ENCODE measurements at places on chromosomes 16 and 17.

- no peak for DNase-seq
Measured at GRCh38 chr16:54657058-54657708, 273.5 kb upstream of the IRX5 start.

- DNase-seq: no peak
Measured at GRCh38 chr17:41054025-41054424, 1.0 kb downstream of the KRTAP2-2 start.

GRCh38 chr16:22315979-22316378, 18.8 kb downstream of the POLR3E start:
- DNase-seq: no peak

DNA sequence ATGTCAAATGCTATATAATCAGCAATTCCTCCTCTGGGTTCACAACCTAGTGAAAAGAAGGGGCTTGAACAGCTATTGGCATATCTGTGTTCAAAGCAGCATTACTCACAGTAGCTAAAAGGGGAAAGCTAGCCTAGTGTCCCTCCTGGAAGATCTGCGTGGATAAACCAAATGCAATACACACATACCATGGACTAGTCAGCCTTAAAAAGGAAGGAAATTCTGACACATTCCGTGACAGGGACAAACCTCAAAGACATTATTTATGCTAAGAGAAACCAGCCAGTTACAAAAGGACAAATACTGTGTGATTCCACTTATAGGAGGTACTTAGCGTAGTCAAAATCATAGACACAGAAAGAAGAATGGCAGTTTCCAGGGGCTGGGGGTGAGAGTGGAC, 90.1 kb downstream of the XYLT1 start:
- no peak for DNase-seq

DNA sequence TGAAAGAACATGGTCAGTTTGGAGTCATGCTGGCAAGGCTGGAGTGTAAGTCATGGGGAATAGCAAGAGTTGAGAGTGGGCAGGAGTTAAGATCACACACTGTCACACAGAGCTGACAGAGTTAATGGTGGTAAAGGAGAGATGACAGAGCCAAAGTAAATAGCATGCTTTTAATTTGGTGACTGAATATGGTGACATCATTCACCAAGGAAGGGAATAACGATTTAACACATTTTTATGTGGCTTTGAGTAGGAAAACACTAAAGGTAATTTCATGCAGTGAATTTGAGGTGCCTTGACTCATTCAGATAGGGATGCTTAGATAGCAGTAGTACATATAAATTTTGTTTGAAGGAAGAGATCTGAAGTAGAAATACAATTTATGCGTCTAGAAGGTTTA, 42.1 kb downstream of the SYNRG start:
- DNase-seq: no peak

- peak; percentile 46 for DNase-seq
Measured at GRCh38 chr17:27808628-27809027, 8.3 kb upstream of the NOS2 start.

DNA sequence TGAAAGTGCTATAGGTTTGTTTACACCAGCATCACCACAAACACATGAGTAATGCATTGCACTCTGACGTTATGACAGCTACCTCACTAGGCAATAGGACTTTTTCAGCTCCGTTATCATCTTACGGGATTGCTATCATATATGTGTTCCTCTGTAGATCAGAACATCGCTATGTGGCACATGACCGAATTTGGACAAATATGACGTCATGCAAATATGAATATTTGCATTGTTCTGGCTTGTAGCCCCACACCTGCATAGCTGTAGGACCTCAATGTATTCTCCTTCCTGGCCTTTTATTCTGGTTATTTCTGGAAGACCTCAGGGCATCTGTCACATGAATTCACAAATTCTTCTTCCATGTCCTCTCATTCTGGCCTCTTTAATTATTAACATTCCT, 393.2 kb downstream of the CDH13 start:
- DNase-seq: no peak

GRCh38 chr17:39854909-39855308, 9.2 kb downstream of the IKZF3 start:
- DNase-seq: no peak

DNA sequence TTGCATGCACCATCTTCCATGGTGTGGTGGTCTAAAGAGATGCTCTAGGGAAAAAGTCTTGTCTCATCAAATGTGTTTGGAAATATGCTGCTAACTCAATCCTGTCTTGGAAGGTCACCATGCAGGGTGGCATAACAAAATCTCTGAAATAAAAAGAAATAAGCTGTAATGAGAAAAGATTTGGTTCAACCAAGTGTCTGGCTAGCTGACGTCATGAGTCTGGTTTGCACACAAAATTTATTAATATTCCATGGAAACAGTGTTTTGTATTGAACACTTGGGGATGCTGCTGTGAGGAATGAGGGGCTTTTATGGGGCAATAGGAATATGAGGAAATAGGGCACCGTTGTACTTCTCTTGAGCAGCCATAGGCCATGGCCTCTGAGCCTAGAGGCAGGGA, 575.7 kb upstream of the CDH5 start:
- no peak for DNase-seq

GRCh38 chr16:77062878-77063675, 127.9 kb upstream of the MON1B start:
- DNase-seq: no peak

DNA sequence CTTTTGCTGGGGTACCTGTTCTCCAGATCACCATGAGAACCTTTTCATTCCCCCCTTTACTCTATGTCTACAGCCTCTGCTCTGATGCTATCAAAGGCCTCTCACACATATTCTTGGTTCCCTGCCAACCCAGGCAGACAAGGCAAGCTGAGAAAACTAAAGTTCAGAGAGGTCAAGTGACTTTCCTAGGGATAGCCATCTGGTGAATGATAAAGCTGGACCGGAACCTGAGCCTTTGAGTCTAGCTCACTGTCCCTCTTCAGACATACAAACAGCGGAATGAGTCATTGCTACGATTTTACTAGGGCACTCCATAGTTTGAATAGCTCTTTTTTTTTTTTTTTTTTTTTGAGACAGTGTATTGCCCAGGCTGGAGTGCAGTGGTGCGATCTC, 73.3 kb downstream of the XYLT1 start:
- no peak for DNase-seq

DNA sequence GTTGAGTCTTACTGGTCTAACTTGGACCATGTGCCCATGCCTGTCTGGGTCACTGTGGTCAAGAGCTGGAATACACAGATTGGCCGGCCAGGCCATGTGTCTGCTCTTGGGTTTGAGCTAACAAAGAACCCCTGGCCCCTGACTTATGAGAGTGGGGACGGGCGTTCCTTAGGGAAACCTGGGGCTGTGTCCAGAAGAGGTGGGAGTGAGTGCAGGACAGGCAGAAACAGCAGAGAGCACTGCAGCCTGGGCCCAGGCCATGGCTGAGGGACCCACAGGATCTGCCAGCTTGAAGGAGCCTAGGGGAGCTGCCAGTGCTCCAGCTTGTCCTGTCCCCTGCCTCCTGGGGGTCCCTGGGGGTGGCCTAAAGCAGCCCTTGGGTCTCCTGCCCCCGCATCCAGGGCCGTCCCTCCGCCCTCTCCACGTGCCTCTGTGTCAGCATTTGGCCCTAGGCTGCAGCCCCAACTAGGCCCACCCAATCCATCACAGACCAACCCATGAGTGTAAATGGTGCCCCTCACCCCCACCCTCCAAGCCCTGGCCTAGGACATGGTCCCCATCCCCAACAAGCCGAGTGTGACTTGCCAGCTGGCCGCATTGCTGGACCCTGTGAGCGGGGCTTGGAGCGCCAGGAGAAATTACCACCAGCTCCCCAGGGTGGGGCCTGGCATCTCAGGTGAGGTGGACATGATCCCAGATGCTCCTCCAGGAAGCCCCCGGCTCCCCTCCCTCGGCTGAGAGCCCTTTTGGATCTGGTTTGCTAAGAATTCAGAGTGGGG, 12.5 kb upstream of the DRC7 start:
- DNase-seq: no peak

- no peak for DNase-seq
Measured at GRCh38 chr17:50624321-50624934, 10.3 kb upstream of the ABCC3 start.
